ENCODE measurements at places on chromosomes 4 and X.

GRCh38 chr4:40325406-40326019 is 9.6 kb upstream of the CHRNA9 start:
- DNase-seq, result no peak

GRCh38 chr4:825063-825970 is 612 bp downstream of the CPLX1 start:
- peak; percentile 75 for DNase-seq

- DNase-seq, result peak; percentile 27
Measured at GRCh38 chr4:126568652-126569570, 1063.8 kb upstream of the INTU start.

DNA sequence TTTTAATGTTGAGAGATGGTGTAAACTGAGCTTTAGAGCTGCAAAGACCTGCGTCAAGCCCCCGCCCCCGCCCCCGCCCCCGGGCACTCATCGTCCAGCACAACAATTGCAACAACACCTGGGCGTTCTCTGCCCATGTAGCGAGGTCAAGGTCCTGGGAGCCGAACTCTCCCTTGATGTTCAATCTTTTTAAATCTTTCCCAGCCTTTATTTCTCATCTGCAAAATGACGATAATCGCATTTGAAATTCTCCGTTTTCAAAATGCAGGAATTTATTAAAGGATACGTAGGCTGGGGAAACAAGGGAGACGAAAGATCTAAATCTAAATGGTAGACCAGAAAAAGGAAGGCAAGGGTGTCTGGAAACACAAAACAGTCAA is 648 bp upstream of the MSMO1 start:
- peak; percentile 81 for DNase-seq

DNA sequence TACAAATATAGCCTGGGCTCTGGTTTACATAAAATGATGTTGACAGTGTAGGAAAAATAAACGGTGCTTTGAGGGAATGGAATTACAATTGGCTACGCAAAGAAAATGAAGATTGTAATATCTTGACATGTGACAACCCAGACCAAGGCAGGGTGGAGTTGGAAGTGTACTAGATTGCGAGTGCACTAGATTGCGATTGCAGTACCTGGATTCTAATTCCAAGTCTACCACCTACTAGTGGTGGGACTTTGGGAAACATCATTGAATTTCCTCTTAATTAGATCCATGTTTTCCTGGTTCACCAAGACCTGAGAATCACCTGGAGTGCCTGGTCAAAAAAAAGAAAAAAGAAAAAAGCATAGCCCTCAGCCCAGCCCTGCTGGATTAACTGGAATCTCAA is 18.6 kb downstream of the EGF start:
- DNase-seq, result no peak

GRCh38 chr4:145709843-145710242 is 29.9 kb downstream of the C4orf51 start:
- no peak for DNase-seq

DNA sequence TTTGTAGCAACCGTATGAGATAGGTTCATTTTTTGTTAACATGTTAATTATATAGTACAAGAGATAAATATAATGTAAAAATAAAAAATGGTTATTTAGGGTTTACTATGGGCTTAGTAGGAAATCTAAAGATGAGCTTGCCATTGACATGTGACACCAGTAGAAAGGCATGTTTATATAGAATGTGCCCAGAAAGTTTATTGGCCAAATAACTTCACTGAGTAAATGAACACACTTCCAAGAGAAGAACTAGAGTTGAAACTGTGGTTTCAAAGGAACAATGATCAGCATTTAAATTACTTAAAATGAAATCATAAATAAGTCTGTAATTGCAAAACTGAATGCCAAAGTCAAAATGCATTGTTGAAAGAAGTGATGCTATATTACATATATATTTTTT is 503.3 kb downstream of the STPG2 start:
- no peak for DNase-seq

GRCh38 chr4:183353557-183353956 is 31.3 kb upstream of the CLDN24 start:
- no peak for DNase-seq

GRCh38 chrX:40552768-40553167 is 28.0 kb upstream of the ATP6AP2 start:
- no peak for DNase-seq

DNA sequence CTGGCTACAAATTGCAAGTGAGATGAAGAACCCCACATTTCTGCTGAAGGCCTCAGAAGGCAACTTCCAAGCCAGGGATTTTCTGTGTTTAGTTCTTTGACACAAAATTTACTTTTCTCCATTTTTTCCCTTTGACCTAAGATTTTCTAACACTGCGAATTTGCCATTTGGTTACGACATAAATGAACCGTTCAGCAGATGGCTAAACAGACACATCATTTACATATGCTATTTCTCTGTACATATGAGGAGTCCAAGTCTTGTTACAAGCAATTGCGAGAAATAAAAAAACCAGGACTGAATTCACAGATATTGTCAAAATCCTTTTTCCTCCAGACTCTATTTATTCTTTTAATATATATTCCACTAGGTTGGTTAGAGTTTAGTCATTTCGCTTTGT is 978.6 kb downstream of the NLGN4X start:
- no peak for DNase-seq

GRCh38 chr4:6916587-6917460 is 7.2 kb downstream of the TBC1D14 start:
- no peak for DNase-seq

GRCh38 chr4:39014028-39014427 is 18.2 kb downstream of the TMEM156 start:
- DNase-seq, result no peak

DNA sequence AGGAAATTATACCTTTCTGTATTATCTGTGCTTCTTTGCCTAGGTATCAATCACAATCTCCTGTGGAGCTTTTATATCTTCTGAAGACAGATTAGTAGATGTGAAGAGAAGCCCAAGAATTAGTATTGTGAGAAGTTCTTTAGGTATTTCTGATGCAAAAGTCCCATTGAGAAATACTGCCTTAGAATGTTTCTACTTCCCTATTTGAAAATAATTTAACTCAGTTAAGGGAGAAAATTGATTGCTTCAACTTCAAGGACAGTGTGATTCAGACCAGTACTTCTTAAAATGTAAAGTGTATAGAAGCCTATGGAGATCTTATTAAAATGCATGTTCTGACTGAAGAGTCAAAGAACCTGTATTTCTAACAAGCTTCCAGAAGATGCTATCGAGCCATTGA is 9.0 kb downstream of the EIF1AX start:
- no peak for DNase-seq

DNA sequence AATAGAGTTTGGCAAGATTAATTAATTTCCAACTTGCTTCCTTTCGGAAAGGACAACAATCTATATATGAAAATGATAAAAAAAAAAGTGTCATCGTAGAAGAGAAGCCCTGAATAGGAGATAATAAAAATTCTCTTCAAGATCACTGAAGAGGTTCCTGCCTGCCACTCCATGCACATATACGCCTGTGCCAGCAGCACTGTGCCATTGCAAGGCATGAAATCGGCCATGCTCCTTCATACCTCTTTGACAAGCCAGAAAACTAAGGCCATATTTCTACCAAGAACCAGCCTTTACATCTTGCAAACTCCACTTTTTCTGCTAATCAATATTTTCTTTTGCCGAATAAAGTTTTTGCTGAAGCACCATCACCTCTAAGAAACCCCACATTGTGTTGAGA is 365.5 kb downstream of the CXXC4 start:
- no peak for DNase-seq

DNA sequence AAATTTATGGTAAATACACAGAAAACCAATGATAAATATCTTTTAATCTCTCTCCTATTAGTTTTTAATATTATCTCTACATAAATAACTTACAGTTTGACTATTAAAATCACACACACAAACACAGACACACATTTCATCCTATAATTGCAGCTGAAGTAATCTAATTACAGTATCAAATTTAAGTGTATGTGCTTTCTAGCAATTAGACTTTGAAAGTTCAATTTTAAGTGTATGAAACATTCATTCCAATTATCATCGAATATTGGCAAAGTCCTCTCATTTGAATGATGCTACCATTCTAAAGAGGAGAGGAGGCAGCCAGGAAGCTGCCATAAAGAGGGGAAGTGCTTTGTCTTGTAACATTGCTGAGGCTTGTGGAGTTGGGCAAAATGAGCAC is 221.2 kb upstream of the PABPC4L start:
- DNase-seq, result no peak

DNA sequence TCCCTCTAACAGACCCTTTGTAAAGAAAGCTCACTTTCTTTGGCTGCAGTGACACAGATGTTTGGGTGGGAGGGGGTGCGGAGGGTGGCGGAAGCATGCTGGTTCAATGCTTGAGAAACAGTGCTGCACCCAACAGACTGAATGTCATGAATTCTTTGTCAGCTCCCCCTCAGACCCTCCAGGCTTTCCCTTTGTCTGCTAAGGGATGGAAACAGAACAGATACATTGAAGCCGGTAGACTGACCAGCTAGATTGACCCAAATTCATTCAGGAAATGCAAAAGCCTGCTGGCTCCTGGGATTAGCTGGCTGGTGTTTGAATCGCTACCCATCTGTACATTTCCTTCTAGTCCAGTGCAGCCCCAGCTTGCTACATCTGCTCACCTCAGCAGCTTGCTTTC is 90.8 kb upstream of the PAK3 start:
- no peak for DNase-seq

- DNase-seq, result no peak
Measured at GRCh38 chrX:10045327-10046000, 78.3 kb downstream of the CLDN34 start.

GRCh38 chr4:80463509-80463908 is 128.0 kb downstream of the CFAP299 start:
- DNase-seq, result no peak

DNA sequence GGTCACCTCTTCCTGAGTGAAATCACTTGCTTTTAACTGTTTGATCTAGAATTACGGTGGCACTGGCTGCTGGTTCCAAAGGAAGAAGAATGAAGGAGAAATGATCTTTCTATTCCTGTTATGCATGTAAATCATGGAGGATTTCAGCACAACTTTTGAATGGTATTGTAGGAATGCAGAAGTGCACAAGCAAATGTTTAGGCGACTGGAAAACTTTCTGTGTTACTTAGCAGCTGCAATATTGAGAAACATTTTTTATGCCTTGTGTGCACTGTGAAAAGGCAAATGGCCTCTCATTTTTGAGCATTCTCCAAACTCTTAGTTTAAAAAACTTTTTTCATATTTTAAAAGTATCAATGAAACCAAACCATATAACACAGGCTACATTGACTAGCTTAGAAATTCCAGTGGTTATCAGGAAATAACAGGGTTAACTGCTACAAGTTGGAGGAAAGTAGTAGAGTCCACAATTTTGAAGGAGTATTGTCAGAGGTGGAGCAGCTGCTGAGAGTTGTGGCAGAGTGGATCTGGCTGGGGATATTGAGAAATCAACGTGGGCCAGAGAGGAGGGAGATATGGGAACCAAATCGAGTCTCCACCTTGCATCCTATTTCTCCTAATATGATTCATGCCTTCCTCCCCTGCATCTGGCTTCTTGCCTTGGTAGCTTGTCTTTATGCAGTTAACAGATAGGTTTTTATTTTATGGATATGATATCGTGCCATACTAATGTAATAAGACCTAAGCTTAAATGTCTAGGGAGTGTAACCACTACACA is 32.0 kb upstream of the FHL1 start:
- DNase-seq, result peak; percentile 26

DNA sequence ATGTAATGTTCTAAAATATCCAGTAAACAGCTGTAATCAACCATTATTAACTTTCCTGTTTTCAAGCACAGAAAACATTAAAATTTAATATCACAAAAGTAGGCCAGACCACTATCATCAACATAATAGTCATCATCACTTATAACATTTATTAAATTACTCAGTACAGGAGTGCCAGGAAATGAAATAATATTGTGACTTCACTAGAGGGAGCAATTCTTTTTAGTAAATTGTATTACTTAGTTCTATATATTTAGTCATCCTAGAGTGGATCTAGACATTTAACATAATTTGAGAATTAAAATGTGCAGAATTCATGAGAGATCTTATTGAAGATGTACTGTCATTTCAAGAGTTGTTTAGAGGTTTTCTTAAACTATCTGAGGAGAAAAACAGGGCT is 33.6 kb downstream of the PITX2 start:
- no peak for DNase-seq

- DNase-seq, result no peak
Measured at GRCh38 chr4:40622913-40623312, 6.8 kb downstream of the RBM47 start.

DNA sequence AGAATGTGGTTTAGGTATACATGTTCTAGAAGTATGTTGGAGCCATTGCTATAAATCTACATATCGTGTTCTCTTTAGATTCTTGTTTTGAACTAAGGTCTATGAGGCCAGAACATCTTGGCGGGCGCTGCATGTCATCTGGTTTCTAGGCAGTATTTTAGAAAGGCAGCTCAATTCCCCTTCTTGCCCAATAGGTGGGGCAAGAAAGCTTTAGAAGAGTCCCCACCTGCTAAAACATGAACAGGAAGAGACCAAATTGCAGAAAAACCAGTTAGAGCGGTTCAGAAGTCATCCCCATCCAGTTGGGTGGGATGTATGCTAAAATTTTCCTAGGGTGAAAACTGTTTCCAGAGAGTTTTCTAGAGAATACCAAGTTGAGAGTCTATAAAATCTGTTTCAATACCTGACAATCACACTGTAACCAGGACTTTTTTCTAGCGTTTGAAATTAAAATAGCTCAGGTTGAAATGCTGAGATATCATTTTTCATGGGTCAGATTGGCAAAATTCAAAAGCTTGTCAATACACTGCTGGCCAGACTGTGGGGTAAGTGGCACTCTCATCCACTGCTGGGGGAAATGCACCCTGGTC is 17.5 kb upstream of the SH3KBP1 start:
- DNase-seq, result peak; percentile 63

- DNase-seq, result no peak
Measured at GRCh38 chr4:126853715-126854114, 779.0 kb upstream of the INTU start.

- no peak for DNase-seq
Measured at GRCh38 chrX:81390237-81390636, 188.3 kb downstream of the SH3BGRL start.

DNA sequence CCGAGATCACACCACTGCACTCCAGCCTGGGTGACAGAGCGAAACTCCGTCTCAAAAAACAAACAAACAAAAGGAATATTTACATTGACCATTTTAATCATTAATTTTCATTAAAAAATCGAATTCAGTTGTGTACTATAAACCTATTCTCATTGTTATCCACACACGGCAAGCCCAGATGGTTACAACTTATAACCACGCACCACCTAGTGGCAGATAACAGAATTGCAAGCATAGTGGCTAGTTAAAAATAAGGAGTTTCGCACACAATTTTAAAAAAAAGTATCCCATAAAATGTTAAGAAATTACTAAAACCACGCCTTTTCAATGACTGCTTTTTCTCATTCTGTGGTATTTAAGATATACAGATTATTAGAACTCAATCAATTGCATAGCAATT is 25.4 kb downstream of the MBNL3 start:
- DNase-seq, result no peak

GRCh38 chr4:93657527-93657926 is 171.0 kb upstream of the ATOH1 start:
- no peak for DNase-seq
